NCI-H1930 (cell line): ENCODE measurements at places on chromosomes 2 and 18.

GRCh38 chr2:186641132-186641806 lies 51.4 kb downstream of the ITGAV start:
- DNase-seq: no peak

DNA sequence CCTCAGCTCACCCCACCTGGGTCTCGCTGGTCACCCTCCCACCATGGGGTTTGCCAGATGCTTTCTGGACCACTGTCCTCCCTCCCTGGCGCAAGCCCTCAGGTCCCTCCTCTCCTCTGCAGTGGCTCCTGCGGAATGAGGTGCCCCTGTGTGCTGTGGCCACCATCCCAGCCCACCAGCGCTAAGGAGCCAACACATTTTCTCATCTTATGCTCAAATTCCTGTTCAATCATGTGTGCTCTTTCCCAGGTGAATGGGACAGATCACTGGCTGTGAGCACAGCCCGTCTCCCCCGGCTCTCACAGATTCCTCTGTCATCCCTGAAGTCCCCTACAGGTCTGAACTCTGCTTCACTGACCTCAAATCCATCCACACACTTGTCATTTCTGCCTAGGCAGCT lies 15.2 kb upstream of the CCDC74B start:
- no peak for DNase-seq

GRCh38 chr2:1864981-1865421 lies 120.7 kb upstream of the PXDN start:
- DNase-seq: no peak

GRCh38 chr2:149595056-149595963 lies 7.7 kb upstream of the MMADHC start:
- DNase-seq: no peak

DNA sequence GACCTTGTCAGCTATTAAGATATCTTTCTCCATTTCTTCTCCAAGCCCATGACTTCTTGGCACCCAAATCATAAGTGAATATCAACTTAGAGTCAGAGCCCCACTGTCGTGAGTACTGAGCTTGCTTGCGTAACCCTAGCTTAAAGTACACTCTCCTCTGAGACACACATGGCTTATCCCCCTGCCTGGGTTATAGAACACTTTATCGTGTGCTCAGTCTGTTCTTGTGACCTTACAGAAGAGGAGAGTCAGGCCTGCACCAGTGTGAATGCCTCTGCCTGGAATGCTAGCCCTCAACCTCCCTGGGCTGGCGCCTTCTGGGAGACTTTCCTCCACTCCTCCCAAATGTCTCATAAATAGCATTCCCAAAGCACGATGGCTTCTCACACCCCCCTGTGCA lies 79.3 kb downstream of the CEP192 start:
- no peak for DNase-seq

GRCh38 chr2:1681323-1682180 lies 62.8 kb downstream of the PXDN start:
- DNase-seq: no peak

GRCh38 chr2:110714452-110715224 lies 17.7 kb upstream of the ACOXL start:
- no peak for DNase-seq

GRCh38 chr2:160906878-160907277 lies 253.3 kb upstream of the TANK start:
- DNase-seq: no peak

DNA sequence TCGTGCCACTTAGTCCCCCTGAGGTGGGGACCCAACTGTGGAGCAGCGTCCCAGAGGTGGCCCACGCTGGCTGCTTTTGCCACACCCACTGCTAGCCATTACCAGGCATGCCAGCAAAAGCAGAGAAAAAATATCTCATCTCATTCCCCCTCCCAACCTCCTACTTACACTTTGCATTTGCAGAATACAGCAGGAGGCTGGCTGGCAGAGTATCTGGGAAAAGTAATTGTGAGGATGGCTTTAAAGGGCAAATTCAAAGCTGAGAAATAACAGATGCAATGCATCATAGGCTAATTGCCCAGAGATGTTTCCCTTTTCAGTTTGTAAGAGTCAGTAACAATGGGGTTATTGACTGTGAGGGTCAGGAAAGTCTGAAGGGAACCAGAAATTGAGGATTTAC lies 438.1 kb upstream of the DSEL start:
- DNase-seq: no peak

GRCh38 chr2:204966245-204966644 lies 421.0 kb downstream of the PARD3B start:
- no peak for DNase-seq

GRCh38 chr2:160666154-160667060 lies 172.8 kb upstream of the RBMS1 start:
- no peak for DNase-seq

DNA sequence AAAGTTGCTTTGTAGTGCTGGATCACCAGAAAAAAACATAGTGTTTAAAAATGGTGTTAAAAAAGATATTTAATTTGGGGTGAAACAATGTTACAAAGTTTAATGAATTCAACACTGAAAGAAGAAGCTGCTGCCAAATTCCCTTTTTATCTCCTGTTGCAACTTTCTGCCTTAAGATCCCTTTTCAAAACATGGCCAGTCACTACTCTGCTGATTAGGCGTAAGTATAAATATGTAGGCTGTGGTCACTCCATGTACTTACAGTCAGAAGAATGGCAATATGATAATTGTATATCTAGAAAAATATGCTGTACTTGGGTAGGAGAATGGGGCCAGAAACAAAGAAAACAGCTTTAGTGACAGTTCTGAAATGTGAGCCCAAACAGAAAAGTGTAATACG lies 123.5 kb upstream of the ZBTB14 start:
- no peak for DNase-seq

GRCh38 chr18:48191494-48191893 lies 217.7 kb downstream of the ZBTB7C start:
- no peak for DNase-seq

- no peak for DNase-seq
Observed at GRCh38 chr2:37619230-37619958, 52.0 kb downstream of the CDC42EP3 start.

- DNase-seq: no peak
Observed at GRCh38 chr18:69444221-69444620, 43.5 kb downstream of the DOK6 start.

- DNase-seq: no peak
Observed at GRCh38 chr2:119592436-119592835, 48.2 kb downstream of the CFAP221 start.

DNA sequence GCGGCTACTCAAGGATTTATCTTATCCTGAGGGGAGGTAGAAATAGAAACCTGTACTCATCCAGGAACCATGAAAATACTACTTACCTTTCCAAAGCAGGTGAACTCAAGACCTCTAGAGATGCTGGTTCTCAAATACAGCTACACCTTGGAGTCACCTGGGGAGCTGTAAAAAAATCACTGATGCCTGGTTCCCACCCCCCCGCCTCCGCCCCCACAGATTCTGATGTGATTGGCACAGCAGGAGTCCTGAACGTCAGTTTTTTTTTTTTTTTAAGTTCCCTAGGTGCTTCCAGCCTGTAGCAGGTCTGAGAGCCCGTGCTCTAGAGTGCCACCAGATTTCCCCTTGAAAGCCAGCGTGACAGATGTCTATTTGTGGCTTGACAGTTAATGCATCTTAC lies 113.6 kb downstream of the MRO start:
- DNase-seq: no peak

GRCh38 chr18:77073336-77074093 lies 59.1 kb downstream of the MBP start:
- DNase-seq: no peak

DNA sequence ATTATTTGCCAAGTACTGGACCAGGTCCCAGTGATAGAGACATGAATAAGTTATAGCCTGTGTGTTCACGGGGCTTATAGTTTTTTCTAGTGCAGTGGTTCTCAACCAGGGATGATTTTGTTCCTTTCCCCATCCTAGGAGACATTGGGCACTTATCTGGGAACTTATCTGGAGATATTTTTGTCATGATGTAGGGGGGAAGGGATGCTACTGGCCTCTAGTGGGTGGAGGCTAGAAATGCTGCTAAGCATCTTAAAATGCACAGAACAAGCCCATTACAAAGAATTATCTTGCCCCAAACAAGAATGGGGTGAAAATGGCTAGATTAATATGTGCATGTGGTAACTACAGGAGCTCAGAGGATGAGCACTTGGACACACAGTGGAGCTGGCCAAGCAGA lies 75.2 kb downstream of the KLHL29 start:
- no peak for DNase-seq

- DNase-seq: no peak
Observed at GRCh38 chr2:207731138-207731537, 19.7 kb downstream of the CCNYL1 start.

DNA sequence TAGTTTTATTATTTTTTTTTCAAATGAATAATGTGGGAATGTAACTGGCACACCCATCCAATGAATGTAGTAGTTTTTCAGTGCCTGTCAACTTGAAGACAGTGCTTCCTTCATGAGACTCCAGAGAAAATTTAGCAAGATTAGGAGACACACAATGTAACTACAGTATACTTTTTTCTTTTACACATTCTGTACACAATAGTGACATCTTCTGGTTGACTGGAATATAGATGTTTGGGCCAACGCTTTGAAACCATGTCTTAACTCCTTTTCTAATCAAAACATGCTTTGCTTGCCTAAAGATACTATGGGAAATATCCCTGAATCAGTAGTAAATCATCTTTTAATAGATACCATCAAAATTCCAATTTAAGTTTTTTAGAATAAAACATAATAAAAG lies 229.5 kb upstream of the ZC3H15 start:
- no peak for DNase-seq
